ENCODE measurements at places on chromosomes 16 and 17.

DNA sequence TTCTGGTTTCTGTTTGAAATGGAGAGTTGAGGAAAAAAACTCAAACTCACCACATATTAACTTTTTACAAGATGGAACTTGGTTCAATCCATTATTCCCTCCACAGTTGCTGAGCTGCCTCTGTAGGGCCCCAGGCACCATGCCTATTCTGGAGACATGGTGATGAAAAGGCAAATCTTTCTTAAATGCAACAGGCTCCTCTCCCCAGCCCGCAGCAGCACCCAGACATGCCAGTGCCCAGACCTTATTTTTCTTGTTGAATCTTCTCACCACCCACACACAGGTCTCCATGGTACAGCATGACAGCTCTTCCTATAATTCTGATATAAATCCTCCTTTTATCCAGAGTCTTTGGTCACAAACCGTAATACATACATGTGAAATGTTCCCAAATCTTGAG lies 7.6 kb downstream of the CYTH1 start:
- no peak for DNase-seq

DNA sequence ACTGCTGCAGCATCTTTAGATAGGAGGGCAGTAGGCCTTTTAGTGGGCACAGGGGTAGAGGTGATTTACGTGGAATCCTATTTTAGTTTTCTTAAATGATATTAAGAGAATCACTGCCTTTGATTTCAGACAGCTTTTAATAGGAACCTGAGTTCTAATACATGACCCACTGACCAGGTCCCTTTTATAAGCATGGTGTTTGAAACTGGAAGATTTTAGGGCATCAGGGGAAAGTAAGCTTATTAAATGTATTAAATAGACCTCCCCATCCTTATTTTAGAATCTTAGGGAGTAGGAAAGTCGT lies 2.0 kb downstream of the MSL1 start:
- no peak for DNase-seq

- no peak for DNase-seq
Measured at GRCh38 chr17:77132411-77133086, 8.2 kb upstream of the SEC14L1 start.

DNA sequence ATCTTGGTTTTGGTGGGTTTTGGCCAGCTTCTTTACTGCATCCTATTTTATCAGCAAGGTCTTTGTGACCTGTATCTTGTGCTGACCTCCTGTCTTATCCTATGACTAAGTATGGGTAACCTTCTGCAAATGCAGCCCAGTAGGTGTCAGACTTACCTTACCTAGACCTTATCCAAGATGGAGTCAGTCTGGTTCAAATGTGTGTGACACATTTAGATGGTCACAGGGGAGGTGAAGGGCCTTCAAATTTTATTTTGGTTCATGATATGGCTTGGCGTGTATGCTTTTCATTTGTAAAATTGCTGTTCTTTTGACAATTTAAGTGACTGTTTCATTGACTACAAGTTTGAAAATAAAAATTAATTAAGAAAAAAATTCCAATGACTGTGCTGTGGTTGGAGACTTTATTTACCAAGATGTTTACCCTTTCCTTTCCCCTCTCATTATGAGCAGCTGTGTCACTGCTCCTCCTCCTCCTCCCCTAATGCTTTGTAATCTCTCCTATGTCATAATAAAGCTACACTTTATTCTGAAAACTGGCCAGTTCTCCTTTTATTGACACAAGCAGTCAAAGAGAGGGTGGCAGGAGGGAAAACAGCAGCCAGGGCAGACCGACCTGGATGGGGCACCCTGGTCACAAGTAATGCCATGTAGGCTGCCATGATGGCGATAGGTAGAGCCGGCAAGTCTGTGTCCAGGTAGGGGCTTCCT lies 49.4 kb downstream of the TNFRSF13B start:
- DNase-seq, result no peak

DNA sequence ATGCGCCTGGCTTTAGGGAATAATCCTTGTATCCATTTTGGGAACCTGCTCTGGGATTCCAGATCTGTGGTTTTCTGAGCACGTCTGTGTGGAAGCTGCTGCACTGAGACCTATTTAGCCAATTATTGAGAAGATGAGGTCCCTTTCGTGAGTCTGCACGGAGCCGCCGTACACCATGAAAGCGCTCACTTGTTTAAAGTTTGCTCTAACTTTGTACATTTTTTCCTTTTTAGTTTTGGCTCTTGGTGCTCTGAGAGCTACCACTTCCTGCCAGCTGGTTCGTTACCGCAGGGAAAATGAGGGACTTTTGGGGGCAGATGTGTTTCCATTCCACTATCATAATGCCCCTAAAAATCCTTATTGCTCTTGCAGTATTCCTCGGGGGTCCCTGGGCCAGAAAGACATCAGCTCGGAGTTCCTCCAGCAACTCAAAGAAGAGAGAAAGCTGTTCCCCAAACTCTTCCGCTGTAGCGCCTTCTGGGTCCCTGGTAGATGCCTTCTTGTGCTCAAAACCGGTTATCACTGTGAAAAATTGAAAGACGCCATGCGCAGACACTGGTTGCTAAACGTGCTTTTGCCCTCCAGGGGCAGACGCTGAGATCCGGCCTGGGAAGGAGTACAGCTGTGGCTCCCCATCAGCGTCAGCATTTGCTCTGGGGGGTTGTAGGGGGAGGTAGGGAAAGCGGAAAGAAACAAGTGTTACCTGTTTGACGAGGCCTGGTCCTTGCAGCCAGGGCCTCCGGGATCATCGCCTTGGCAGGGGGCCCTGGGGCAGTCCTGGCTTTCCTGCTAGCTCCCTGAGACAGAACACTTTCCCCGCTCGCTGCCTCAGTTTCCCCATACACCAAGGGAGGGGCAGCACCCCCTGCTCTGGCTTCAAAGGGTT lies 238.1 kb downstream of the MRTFB start:
- DNase-seq, result peak; percentile 63

DNA sequence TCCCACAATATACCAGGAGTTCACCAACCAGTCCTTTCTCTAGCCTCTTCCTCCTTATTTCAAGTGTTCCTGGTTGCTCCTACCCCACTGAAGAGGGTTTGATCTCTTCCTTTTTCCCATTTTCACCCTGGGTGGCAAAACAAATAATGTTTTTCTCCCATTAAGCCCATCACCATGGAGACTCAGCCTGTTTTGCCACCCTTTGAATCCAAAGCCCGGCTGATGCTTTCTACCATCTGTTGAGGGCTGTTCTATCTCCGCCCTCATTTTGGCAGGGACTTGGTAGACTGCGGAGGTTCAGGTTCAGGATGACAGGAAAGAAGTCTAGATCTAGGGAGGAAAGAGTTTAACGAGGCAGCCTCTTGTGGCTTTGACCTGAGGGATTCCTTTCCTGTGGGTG lies 2.6 kb downstream of the DNAH2 start:
- no peak for DNase-seq

- no peak for DNase-seq
Measured at GRCh38 chr16:85003725-85004586, 7.4 kb downstream of the ZDHHC7 start.

- DNase-seq, result peak; percentile 49
Measured at GRCh38 chr16:48426244-48427141, 41.3 kb upstream of the SIAH1 start.

- no peak for DNase-seq
Measured at GRCh38 chr17:31527606-31528005, 136.1 kb downstream of the RAB11FIP4 start.

- DNase-seq, result peak; percentile 5
Measured at GRCh38 chr16:31664683-31665482, 137.2 kb downstream of the AHSP start.

DNA sequence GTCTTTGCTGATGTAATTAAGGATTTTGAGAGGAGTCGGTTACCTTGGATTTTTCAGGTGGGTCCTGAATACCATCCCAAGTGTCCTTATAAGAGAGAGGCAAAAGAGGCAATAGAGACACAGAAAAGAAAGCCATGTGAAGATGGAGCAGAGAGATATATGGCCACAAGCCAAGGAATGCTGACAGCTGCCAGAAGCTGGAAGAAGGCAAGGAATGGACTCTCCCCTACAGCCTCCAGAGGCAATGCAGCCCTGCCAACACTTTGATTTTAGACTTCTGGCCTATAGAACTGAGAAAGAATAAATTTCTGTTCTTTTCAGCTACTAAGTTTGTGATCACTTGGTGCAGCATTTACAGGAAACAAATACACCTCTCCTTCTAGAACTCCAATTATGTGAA lies 8.2 kb upstream of the RNFT1 start:
- DNase-seq, result peak; percentile 22

GRCh38 chr17:68246271-68247028 lies 1.4 kb upstream of the AMZ2 start:
- no peak for DNase-seq

DNA sequence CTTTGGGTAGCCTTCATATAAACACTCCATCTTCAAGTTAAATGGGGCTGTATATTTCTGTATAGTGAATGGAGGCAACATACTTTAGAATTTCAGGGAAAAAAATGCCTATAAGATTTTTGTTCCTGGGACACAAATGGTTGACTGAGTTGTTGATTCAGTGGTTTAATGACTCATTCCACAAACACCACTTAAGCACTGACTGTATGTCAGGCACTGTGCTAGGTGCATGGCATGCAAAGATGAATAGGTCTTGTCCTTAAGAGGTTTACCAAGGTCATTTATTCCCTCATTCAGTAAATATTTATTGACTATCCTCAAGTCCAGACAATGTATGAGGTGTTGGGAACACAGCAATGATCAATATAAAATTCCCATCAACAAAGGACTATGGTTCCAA lies 417.1 kb downstream of the CA10 start:
- DNase-seq, result no peak

GRCh38 chr17:28413804-28414203 lies 7.8 kb upstream of the SLC46A1 start:
- DNase-seq, result no peak

GRCh38 chr17:1727258-1727789 lies 2.8 kb downstream of the WDR81 start:
- no peak for DNase-seq

GRCh38 chr17:11144358-11145233 lies 96.4 kb upstream of the SHISA6 start:
- DNase-seq, result peak; percentile 34

GRCh38 chr17:57050306-57050705 lies 34.7 kb upstream of the AKAP1 start:
- DNase-seq, result no peak

GRCh38 chr17:60139438-60140285 lies 10.1 kb upstream of the CA4 start:
- DNase-seq, result peak; percentile 55

GRCh38 chr16:64051824-64052223 lies 1070.0 kb downstream of the CDH11 start:
- peak; percentile 0 for DNase-seq

DNA sequence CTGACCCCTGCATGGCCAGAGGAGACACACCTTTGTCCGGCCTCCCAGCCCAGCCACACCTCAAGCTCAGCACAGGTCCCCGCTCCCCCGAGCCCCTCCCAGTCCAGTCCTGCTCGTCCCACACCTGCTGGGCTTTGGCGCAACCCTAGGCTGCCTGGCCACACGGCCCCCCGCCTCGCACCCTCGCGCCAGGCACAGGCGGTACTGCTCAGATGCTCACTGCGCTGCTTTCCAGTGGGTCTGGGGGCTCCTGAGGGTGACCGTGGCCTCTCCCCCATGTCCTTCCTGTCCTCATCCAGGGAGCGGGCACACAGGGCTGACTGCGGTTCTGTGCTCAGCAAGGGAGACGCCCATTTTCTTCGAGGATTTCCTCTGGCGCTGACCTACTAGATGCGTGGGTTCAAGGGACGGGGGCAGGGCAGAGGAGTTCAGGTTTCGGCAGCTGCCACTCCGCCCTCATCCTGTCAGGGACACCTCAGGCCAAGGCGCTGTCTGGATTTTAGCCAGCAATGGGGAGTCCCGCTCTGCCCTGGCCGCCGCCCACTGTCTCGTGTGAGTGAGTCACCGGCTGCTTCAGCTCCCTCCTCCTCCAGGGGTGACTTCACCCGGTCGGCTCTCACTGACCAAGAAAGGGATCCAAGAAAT lies 118.0 kb upstream of the ZNF469 start:
- peak; percentile 85 for DNase-seq

GRCh38 chr16:48498769-48499631 lies 111.0 kb downstream of the N4BP1 start:
- DNase-seq, result peak; percentile 83

- DNase-seq, result no peak
Measured at GRCh38 chr16:27428026-27428785, 26.2 kb downstream of the IL21R start.

GRCh38 chr17:32350666-32351418 lies 885 bp downstream of the ZNF207 start:
- DNase-seq, result peak; percentile 78

DNA sequence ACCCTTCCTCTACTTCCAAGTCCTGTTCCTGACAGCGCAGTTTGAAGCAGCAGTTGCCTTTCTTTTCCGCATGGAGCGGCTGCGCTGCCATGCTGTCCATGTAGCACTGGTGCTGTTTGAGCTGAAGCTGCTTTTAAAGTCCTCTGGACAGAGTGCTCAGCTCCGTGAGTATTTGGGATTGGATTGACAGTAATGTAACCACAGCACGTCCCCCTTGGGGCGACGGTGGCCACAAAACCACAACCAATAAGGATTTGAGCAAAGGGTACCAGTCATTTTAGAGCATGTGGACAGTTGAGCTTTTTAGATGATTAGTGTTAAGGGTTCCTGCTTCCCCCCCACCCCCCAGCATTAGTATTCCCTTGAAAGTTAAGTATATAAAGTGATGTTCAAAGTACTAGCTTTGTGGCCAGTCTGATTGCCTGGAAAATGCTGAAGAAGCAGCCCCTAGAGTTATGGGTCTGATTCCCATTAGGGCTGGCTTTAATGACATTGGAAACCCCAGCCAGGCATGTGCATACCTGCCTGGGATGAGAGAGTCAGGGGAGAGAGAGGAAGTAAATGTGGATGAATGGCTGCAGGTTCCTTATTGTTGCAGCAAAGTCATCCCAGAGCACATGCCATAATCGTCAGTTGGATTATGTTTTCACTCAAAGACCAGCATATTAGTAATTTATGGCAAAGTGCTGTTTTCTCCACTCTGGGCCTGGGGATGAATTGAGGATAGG lies 31.6 kb upstream of the SLC12A3 start:
- no peak for DNase-seq

DNA sequence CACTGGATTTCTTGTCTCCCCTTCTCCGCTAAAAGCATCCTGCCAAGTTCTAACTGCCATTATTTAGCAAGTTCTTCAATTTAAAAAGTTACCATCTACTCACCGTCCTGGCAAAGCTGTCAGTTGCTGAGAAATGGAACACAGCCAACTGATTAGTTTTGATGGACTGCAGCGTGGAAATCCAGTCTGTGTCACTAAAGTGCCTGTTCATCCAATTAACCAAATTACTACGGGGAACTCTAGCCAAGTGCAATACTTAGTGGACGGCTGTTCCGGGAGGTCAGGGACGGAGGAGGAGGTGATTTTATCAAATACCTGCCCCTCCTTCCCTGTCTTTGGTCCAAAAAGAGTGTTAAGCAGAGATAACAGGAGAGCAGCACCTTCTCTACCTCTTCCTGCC lies 260.7 kb downstream of the MAF start:
- no peak for DNase-seq

GRCh38 chr16:29025218-29025617 lies 40.4 kb downstream of the LAT start:
- DNase-seq, result no peak
